T-cell (primary cell): ENCODE measurements at places on chromosomes 12 and 14. TPM values are rescaled to one million over a fixed set of nuclear protein-coding genes. Genes with fewer than 3 reads are reported as not detected.

GRCh38 chr14:94016446-94016976 lies 9.6 kb upstream of the OTUB2 start:
- no peak overlapping the region for H3K4me3 ChIP-seq
- H3K36me3 ChIP-seq: no peaks in the 10 kb centered on the region
- no peak for DNase-seq

SLC25A21 gene
- not detected for total RNA-seq

GRCh38 chr12:71782017-71782416 lies 27.4 kb downstream of the RAB21 start:
- no peak for DNase-seq
- H3K27ac ChIP-seq: no peak overlapping the region
- peaks cover 7% of the 10 kb centered on the region for H3K4me1 ChIP-seq
- no peak overlapping the region for H3K4me3 ChIP-seq
- peaks cover 27% of the 10 kb centered on the region for H3K36me3 ChIP-seq

- H3K4me3 ChIP-seq: peak overlapping the region; percentile 49
- H3K27me3 ChIP-seq: no peaks in the 10 kb centered on the region
- peaks cover 4% of the 10 kb centered on the region for H3K4me1 ChIP-seq
- no peaks in the 10 kb centered on the region for H3K36me3 ChIP-seq
These were observed 22.2 kb upstream of the GPR132 start for GRCh38 chr14:105087308-105087962.

- no peaks in the 10 kb centered on the region for H3K36me3 ChIP-seq
- H3K27me3 ChIP-seq: peaks cover 11% of the 10 kb centered on the region
- peak overlapping the region; percentile 45 for H3K4me3 ChIP-seq
- H3K27ac ChIP-seq: no peak overlapping the region
- no peak for DNase-seq
These were observed 671 bp downstream of the SPTB start for GRCh38 chr14:64878837-64879634.

GRCh38 chr12:95417372-95417771 lies 56.6 kb upstream of the METAP2 start:
- no peak overlapping the region for H3K4me3 ChIP-seq
- H3K36me3 ChIP-seq: no peaks in the 10 kb centered on the region
- peaks cover 3% of the 10 kb centered on the region for H3K27me3 ChIP-seq
- no peak overlapping the region for H3K27ac ChIP-seq

ARMH4 gene
- total RNA-seq: not detected

DNA sequence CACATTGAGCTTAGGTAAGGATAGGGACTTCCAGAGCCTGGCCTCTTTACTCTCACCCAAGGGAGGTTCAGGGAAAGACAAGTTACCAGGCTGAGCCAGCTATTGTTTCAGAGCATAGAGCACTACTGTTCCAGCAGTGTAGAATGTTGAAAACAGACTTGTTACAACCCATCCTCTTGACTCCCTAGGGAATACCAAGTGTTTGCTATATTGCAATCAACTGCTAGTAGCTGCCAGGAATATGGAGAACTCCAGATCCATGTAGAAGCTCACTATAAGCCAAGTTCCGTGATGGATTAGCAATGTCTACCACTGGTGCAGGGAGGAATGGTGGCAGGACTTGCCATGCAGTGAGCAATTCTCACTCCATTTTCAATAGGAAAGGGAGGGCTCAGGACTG lies 199.8 kb upstream of the RBM19 start:
- no peak overlapping the region for H3K4me3 ChIP-seq
- no peak for DNase-seq
- H3K4me1 ChIP-seq: no peaks in the 10 kb centered on the region
- no peaks in the 10 kb centered on the region for H3K27me3 ChIP-seq

GRCh38 chr12:119602734-119603094 lies 9.1 kb downstream of the TMEM233 start:
- no peaks in the 10 kb centered on the region for H3K4me1 ChIP-seq
- no peak for DNase-seq
- no peaks in the 10 kb centered on the region for H3K36me3 ChIP-seq

GRCh38 chr14:67853715-67854114 lies 34.1 kb downstream of the RAD51B start:
- no peaks in the 10 kb centered on the region for H3K27me3 ChIP-seq
- H3K36me3 ChIP-seq: no peaks in the 10 kb centered on the region
- no peak overlapping the region for H3K27ac ChIP-seq
